CD4-positive, alpha-beta T cell treated with Interleukin-4 for 1 hour (primary cell): ENCODE measurements at places on chromosomes 12 and 14.

DNA sequence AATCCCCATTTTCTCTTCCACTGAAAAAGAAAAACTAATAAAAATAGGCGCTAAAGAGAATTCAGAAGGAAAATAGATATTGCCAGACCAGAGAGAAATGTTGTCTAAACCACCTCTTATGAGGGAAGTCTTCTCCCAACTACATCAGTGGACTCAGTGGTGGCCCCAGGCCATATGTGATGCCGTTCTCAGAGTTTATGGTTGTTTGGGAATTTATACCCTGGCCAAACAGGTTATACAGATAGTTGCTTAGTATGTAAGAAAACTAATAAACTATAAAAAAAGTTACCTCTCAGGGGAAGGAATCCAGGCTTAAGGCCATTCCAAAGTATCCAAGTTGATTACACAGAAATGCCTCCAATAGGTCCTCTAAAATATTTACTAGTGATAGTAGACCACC is 103.4 kb upstream of the RBM19 start:
- DNase-seq: no peak

- peak; percentile 40 for DNase-seq
Observed at GRCh38 chr12:64611341-64612284, 1.3 kb downstream of the RASSF3 start.

DNA sequence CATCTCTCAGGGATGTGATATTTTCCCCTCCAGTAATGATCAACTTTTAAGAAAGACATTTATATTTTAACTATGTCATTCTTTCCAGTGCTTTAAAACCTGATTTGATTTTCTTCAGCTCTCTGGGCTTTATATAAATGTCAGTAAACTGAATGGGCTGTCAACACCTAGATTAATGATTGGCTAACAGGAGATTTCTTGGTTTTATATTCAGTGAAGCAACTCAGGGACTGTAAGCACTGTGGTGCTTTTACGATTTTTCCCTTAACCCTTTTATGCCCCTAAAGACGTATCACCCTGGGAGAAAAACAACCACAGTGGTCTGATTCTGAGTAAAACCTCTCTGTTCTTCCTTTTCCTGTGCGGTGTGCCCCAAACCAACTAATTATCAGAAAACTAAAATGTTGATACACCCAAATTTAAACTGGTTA is 38.0 kb downstream of the PTGER2 start:
- peak; percentile 55 for DNase-seq

DNA sequence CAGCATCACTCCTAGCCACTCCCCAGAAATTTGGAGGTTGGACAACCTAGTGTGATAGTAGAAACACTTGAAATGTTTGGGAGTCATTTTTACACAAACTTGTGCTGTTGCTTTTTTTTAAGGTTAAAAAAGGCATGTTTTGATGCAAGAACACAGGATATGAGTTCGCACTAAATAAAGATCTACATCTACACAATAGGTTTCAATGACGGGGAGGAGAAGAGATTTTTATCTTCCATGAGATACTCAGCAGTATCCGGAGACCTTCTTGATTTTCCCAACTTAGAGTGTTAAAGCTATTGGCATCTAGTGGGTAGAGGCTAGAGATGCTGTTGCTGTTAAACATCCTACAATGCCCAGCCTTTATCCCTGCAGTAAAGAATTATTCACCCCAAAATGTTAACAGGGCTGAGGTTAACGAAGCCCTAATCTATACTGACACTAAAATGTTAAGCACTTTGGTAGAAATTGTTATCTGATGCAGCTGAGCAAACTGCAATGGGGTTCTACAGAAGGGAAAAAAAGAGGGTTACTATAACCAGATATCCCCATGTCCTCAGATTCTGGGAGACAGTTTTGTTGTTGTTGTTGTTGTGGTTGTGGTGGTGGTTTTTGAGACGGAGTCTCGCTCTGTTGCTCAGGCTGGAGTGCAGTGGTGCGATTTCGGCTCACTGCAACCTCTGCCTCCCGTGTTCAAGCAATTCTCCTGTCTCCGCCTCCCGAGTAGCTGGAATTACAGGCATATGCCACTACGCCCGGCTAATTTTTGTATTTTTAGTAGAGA is 14.0 kb upstream of the PCNX1 start:
- DNase-seq: no peak

DNA sequence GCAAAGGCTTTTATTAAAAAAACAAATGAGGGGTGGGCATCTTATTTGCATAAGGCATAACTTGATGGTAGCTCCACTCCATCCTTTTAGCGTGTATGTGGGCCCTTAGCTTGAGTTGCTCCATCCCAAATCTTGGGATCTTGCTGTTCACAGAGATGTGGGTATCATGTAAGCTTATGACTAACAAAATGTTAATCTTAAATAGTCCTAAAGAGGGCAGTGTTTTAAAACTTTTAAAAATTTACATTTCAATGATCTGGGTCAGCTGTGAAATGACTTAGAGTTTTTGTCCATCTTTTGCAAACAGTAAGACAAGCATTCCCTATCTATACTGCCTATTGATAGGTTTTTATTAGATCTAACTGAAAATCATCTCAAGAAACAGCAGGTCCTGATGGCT is 86.0 kb downstream of the SLCO1A2 start:
- no peak for DNase-seq

GRCh38 chr12:117236456-117237001 is 46.3 kb upstream of the FBXO21 start:
- peak; percentile 44 for DNase-seq

DNA sequence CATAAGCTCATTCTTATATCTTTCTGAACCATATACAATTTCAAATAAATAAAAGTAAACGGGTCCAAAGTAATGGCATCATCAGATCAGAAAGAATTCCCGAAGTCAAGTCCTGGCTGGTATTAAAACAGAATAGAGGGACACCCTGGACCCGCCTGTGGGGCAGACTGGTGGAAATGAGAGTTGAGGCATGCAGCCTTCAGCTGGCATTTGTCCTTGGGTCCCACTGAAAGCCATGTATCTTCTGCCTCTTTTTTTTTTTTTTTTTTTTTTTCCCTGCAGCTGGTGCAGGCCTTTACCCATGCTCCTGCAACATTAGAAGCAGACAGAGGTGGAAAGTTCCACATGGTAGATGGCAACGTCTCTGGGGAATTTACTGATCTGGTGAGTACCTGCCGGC is 9.9 kb downstream of the AHSA1 start:
- DNase-seq: no peak

GRCh38 chr12:49527361-49528130 is 11.3 kb upstream of the KCNH3 start:
- DNase-seq: no peak

GRCh38 chr12:45730348-45731189 is 1.1 kb downstream of the ARID2 start:
- peak; percentile 75 for DNase-seq

GRCh38 chr12:108633534-108634248 is at the start of gene SELPLG:
Gene SELPLG, minus strand, starts transcription at chr12:108633894. Its CDS starts 9,587 bp downstream, at chr12:108624307.
- DNase-seq: peak; percentile 95

DNA sequence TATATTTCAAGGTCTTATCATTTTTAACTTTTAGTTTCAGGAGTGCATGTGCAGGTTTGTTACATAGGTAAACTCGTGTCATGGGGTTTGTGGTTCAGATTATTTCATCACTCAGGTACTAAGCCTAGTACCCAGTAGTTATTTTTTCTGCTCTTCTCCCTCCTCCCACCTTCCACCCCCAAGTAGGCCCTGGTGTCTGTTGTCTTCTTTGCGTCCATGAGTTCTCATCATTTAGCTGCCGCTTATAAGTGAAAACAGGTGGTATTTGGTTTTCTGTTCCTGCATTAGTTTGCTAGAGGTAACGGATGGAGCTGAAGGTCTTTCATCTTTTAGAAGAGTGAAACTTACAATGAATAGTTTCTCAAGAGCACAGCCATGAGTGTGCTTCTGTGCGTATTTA is 24.4 kb downstream of the PIWIL1 start:
- no peak for DNase-seq

DNA sequence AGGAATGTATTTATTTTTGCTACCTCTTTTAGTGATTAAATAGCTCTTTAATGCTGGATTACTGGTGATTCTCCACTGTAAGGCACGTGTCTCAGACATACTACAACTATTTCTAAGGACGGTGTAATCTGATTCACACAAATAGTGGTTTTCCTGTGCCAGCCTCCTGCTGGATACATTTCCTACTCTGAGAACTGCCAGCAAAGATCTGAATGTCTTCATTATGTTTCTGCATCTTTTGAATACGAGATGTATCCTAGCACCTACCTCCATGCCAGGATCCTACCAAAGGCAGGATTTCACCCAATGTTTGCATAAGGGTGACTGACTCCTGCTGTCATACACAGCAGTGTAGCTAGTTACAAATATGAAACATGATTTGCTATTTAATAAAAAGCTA is 120.6 kb downstream of the PRICKLE1 start:
- no peak for DNase-seq

- DNase-seq: no peak
Observed at GRCh38 chr14:101001311-101002069, 98.0 kb upstream of the RTL1 start.

- DNase-seq: no peak
Observed at GRCh38 chr12:77500089-77500488, 330.6 kb upstream of the NAV3 start.

GRCh38 chr12:82437744-82438143 is 79.4 kb downstream of the METTL25 start:
- no peak for DNase-seq

DNA sequence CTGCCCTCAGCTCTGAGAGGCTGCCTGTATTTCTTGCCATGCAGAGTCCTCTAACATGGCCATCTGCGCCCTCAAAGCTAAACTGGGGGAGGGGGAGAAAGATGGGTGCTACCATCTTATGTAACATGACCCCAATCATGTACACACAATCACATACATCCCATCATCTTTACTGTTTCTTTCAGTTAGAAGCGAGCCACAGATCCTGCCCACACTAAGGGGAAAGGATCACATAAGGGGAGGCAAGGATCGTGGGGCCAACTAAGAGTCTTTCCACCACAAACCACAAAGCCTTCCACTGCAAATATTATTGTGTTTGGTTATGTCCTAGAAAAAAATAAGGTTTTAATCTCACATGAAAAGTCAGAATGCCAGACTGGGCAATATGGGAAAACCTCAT is 11.8 kb upstream of the AMN1 start:
- DNase-seq: no peak

DNA sequence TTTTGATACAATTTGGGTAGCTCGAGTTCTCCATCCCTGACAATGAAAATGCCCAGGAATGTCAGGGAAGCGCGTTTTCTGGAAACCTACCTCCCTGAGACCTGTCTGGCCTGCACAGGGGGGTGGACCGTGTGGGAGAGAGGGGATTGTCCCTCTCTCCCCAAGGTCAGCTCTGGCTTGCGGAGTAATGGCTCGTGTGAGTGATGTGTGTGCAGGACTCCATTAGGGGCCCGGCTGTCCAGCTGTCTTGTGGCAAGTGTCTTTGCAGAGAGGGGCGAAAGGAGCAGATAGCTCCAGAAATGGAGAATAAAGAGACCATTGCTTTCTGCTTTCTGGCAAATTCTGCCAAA is 215.3 kb downstream of the CHST11 start:
- DNase-seq: no peak

- no peak for DNase-seq
Observed at GRCh38 chr12:82942521-82942920, 255.8 kb downstream of the TMTC2 start.

DNA sequence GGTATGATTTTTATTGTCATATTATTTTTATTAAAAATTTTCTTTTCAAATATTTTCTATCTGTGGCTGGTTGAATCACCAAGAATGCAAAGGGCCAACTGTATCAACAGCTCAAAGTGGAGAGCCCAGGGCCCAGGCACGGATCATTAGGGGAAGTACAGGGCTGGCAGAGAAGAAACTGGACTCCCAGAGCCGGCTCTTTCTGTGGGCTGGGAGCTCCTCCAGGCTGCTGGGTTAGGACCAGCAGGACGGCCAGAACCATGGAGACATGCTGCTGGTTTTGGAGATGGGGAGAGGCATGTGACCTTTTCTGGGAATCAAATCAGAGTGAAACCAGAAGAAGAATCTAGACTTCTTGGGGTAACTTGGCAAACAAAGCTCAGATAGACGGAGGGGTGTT is 220.5 kb downstream of the CACNA1C start:
- no peak for DNase-seq

DNA sequence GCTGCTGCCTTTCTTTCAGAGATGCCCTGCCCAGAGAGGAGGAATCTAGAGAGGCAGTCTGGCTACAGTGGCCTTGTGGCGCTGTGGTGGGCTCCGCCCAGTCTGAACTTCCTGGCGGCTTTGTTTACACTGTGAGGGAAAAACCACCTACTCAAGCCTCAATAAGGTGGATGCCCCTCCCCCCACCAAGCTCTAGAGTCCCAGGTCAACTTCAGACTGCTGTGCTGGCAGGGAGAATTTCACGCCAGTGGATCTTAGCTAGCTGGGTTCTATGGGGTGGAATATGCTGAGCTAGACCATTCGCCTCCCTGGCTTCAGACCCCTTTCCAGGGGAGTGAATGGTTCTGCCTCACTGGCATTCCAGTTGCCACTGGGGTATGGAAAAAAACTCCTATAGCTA is 25.6 kb downstream of the SPATA7 start:
- no peak for DNase-seq

DNA sequence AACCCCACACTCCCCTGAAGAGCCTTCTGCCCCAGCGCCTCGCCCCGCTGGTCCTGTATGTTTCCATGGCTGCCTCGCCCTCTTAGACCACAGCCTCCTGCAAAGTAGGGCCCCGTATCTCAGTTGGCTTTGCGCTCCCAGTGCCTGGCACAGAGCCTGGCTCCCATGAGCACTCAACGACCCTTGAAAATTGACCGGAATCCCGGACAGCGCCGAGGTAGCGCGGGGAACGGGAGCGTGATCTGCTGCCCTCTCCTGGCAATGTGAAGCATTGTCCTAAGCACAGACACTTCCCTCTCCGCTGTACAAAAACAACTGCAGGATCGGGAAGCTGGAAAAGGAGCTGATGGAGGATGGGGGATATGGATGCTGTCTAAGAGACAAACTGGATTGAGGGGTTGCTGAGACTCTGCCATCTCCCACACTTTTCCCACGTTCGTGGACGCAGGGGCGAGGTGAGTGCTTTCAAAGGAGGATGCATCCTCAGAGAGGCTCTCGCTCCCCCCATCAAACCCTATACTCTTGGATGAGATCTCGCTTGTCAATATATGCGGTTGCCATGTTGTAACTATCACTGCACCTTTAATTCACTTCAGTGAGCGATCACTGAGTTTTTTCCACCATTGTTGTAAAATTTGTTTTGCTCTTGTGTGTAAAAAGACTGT is 10.7 kb upstream of the FKBP4 start:
- DNase-seq: peak; percentile 54

- DNase-seq: no peak
Observed at GRCh38 chr14:98786456-98786855, 485.5 kb downstream of the BCL11B start.

- no peak for DNase-seq
Observed at GRCh38 chr12:21523148-21523547, 2.9 kb upstream of the SPX start.

- DNase-seq: no peak
Observed at GRCh38 chr12:10205220-10205807, 7.4 kb upstream of the GABARAPL1 start.

- DNase-seq: no peak
Observed at GRCh38 chr12:48000878-48001504, 3.3 kb downstream of the COL2A1 start.

DNA sequence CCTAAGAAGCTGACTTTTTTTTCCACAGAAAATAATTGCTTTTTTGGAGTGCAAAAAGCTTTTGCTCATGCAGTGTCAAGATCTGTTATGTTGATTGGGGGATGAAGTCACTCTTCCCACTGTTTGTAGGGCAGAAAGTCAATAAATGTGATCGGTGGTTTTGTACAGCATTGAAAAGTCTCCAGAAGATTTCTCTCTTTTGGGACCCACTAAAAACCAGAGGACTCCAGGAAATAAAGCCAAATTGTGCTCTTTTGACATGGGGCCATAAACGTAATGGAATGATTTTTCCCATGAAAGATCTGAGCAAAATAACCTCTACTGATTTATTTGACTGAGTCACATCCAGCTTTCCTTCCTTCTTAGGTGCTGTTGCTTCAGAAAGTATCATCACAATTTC is 122.5 kb downstream of the SNAPC1 start:
- DNase-seq: no peak
